Fibroblast of skin of left quadriceps (primary cell): ENCODE measurements at places on chromosomes 12 and 14.

DNA sequence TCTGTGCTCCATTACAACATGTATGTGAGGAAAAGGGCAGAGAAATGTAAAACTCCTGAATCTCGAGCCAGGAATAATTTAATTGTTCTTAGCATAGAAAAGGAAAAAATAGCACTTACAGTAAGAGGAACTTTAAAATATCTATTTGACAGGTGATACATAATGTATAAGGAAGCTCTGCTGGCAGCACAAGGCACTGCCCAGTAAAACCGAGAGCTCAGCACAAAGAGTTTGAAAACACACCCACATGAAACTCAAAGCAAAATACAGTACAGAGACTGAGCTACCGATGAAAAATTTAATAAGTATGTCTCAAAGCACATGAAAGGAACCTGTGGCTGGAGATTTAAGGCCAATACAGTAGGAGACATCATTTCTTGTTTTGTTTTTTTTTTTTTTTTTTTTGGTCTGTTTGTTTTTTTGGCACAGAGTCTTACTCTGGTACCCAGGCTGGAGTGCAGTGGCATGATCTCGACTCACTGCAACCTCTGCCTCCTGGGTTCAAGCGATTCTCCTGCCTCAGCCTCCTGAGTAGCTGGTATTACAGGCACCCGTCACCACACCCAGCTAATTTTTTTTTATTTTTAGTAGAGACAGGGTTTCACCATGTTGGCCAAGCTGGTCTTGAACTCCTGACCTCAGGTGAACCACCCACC is 19.2 kb downstream of the CLIP1 start:
- no peak for DNase-seq

GRCh38 chr12:3515506-3515905 is 24.5 kb downstream of the PRMT8 start:
- DNase-seq: no peak

- DNase-seq: no peak
Measured at GRCh38 chr12:41162461-41162860, 25.7 kb upstream of the PDZRN4 start.

DNA sequence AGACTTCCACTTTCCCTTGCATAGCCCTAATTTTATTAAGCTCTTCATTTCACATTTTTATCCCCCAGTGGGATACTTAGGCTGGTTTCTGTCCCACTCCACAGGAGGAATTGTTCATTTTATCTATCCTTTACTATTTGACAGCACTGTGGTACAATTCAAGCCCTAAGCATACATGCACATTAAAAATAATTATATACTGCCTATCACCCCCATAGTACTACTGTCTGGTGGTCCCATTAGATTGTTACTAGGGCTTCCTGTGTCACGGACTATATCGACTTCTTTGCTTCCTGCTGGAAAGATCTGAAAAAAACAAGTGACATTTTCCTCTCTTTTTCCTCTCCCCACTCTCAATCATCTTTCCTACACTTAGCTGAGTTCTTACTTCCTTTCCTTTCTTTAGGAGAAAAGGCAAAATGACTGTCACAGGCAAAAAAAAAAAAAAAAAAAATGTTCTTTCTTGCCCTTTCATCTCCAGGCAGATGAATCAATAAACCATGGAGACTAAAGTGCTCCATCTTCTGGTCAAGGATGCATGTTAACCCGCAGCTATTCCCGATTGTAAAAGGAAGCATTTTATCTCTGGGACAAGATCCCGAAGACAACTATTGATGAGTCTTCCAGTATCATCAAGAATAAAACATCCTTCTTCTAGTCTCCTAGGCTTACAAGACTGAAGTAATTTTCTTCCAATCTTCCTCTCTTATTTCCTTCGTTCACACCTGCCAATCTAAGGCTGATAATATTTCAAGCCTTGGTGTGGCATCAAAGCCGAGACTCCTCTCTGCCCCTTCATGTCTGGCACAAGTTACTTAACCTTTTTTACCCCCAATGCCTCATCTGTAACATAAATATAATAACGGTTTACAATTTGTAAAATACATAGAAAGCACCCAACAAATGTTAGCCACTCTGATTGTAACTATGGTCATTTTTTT is 94.4 kb upstream of the PLEKHG7 start:
- no peak for DNase-seq

GRCh38 chr14:54734966-54735365 is 167.7 kb downstream of the GCH1 start:
- no peak for DNase-seq

GRCh38 chr14:74018174-74018585 is 908 bp downstream of the ENTPD5 start:
- DNase-seq: peak; percentile 41

GRCh38 chr12:52254180-52254964 is 20.1 kb upstream of the KRT86 start:
- no peak for DNase-seq

GRCh38 chr12:117059156-117059555 is 40.1 kb downstream of the TESC start:
- DNase-seq: no peak
